ENCODE measurements at places on chromosomes 2 and 18. TPM values are rescaled to one million over a fixed set of nuclear protein-coding genes. Genes with fewer than 3 reads are reported as not detected.

UGT1A3 gene
- not detected for total RNA-seq

TMEM169 gene
- total RNA-seq = 0.24 TPM

NOSTRIN gene
- total RNA-seq = 16.9 TPM

DDX18 gene
- total RNA-seq = 27.3 TPM

PLCL1 gene
- 96.2 TPM for total RNA-seq

QPCT gene
- 1.7 TPM for total RNA-seq

GULP1 gene
- 6.7 TPM for total RNA-seq

SERPINB3 gene
- not detected for total RNA-seq

GKN2 gene
- not detected for total RNA-seq

UGT1A5 gene
- not detected for total RNA-seq

CABYR gene
- total RNA-seq = not detected

KCNJ13 gene
- not detected for total RNA-seq

SPC25 gene
- 0.60 TPM for total RNA-seq

SOCS6 gene
- 21.8 TPM for total RNA-seq

ALLC gene
- total RNA-seq = not detected

CDKL4 gene
- 0.22 TPM for total RNA-seq

PFN4 gene
- total RNA-seq = 0.32 TPM

RUFY4 gene
- not detected for total RNA-seq

LIMS2 gene
- 260 TPM for total RNA-seq

NRP2 gene
- 7.6 TPM for total RNA-seq

OSBPL1A gene
- total RNA-seq = 78.9 TPM

C18orf54 gene
- total RNA-seq = 1.8 TPM

SGPP2 gene
- 19.0 TPM for total RNA-seq

MEP1B gene
- not detected for total RNA-seq

Measured in Right ventricle myocardium inferior (tissue), 1 donor.